Activated T-helper 1 cell treated with anti-CD3 and anti-CD28 coated beads, Interleukin-12 subunit alpha, Interleukin-12 subunit beta, Interleukin-2, Interleukin-4 antibody, amounts not matched to agents 30 ng/mL and 10 ng/mL and 1 ng/mL, durations not matched to agents 14 hours and 24 hours and 36 hours (primary cell): ENCODE measurements at places on chromosomes 7 and 10. TPM values are rescaled to one million over a fixed set of nuclear protein-coding genes. Genes with fewer than 3 reads are reported as not detected.

Gene MYH16
- total RNA-seq = not detected in 2 replicates

Gene HGF
- total RNA-seq = not detected in 2 replicates

Gene SYT15
- total RNA-seq = 0.96 and 1.5 TPM in 2 replicates

Gene GARIN1A
- 0.73 and 1.0 TPM in 2 replicates for total RNA-seq
